ENCODE measurements at places on chromosomes 12 and 14. TPM values are rescaled to one million over a fixed set of nuclear protein-coding genes. Genes with fewer than 3 reads are reported as not detected.

Gene C12orf50
- not detected for total RNA-seq

Gene MYBPC1
- not detected for total RNA-seq

Gene OS9
- 353 TPM for total RNA-seq

Gene SOX5
- 6.6 TPM for total RNA-seq

Gene ASB2
- total RNA-seq = 0.52 TPM

Gene SERPINA3
- total RNA-seq = 9.7 TPM

Gene ARHGAP9
- total RNA-seq = 0.33 TPM

Gene PMEL
- total RNA-seq = 0.65 TPM

Gene GPR68
- total RNA-seq = 1.4 TPM

Gene ARL6IP4
- total RNA-seq = 98.4 TPM

Gene NDRG2
- 1.0 TPM for total RNA-seq

Gene SERPINA9
- not detected for total RNA-seq

Gene RIPK3
- not detected for total RNA-seq

Gene PRKAG1
- total RNA-seq = 65.5 TPM

Gene NPAS3
- total RNA-seq = 0.76 TPM

Gene C12orf60
- 0.59 TPM for total RNA-seq

Gene CKAP4
- 454 TPM for total RNA-seq

Gene NPFF
- total RNA-seq = not detected

Data from smooth muscle cell of the pulmonary artery (primary cell).